Pulmonary artery endothelial cell (primary cell): ENCODE measurements at places on chromosomes 6 and 20. TPM values are rescaled to one million over a fixed set of nuclear protein-coding genes. Genes with fewer than 3 reads are reported as not detected.

OR2J3 gene
- not detected in 2 replicates for total RNA-seq

CDSN gene
- total RNA-seq: not detected in 2 replicates

EDN3 gene
- not detected in 2 replicates for total RNA-seq

STXBP5 gene
- total RNA-seq: 19.1 and 32.6 TPM in 2 replicates

SSTR4 gene
- total RNA-seq: not detected in 2 replicates

HLA-DRA gene
- not detected in 2 replicates for total RNA-seq

BAG2 gene
- total RNA-seq: 4.0 and 12.2 TPM in 2 replicates

CNBD2 gene
- 2.8 and 3.8 TPM in 2 replicates for total RNA-seq

SIRPD gene
- not detected in 2 replicates for total RNA-seq

CYP39A1 gene
- 0.13 and 0.18 TPM in 2 replicates for total RNA-seq

RIPPLY2 gene
- total RNA-seq: under 0.01 TPM in 1 of 2 replicates, not detected in the other

KLC4 gene
- total RNA-seq: 13.8 and 16.2 TPM in 2 replicates

GRCh38 chr6:44782892-44783291 is 395.4 kb downstream of the CDC5L start:
- DNase-seq: no peak

- DNase-seq: no peak
Measured at GRCh38 chr6:99882128-99882702, 111.8 kb downstream of the MCHR2 start.

- DNase-seq: peak; percentile 53
Measured at GRCh38 chr20:51959066-51959542, 156.8 kb upstream of the SALL4 start.

GRCh38 chr6:170273191-170273590 is 17.7 kb downstream of the DLL1 start:
- no peak for DNase-seq

- no peak for DNase-seq
Measured at GRCh38 chr6:118335325-118335816, 212.7 kb upstream of the PLN start.

DNA sequence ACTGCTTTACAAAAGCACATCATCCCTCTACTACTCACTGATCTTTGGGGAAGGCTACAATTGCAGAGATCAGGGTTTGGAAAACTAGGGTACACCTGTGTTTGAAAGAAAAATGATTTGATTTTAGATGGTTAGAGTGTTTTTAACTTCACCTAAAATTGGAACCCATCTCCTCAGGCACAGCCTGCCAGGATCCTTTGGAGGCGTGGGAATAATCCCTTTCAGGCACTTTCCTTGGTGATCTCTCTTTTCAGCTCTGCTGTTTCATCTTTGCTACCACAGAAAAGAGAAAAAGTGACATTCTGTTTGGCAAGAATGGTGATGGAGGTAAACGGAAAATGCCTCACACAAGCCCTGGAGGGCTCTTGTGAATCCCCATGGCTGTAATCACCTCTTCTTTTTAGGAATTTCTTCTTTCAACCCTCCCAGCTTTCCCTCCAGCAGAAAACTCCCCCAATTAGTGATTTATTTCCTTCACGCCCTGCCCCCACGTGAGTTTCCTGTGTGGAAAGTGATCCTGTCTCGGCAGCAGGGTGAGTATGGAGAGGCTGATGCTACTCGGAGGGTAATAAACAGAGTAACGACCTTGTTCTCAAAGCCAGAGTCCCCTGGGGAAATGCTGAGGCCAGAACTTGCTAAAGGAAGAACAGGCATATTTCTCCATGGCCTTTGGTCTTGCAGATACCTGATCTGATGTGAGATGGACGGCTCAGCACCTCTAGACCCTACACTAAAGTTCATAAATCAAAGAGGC is 9.2 kb downstream of the KCNG1 start:
- no peak for DNase-seq

DNA sequence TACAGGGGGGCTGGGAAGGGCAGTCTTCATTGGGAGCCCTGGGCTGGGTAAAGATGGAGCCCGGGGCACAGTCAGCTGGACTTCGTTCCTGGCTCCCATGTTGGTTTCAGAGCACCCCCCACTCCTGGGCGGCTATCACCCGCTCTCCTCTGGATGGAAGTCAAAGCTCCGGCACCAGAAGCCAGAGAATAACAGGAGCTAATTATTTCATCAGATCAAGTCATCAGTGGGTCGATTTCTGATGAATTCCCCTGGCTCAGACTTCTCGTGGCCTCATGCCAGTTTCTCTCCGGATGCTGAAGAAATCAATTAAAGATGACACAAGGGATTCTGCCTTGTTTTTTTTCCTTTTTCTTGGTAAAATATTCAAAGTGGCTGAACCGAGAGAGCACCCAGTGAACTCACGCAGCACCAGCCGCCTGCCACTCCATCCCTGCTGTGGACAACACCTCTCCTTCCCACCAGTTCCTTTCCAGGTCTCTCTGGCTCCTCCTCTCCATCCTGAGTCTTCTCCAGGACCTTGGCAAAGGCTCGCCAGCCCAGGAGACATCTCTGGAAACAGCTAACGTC is 22.5 kb downstream of the SULF2 start:
- DNase-seq: no peak

GRCh38 chr20:58996226-58996611 is 10.8 kb downstream of the CTSZ start:
- DNase-seq: no peak

DNA sequence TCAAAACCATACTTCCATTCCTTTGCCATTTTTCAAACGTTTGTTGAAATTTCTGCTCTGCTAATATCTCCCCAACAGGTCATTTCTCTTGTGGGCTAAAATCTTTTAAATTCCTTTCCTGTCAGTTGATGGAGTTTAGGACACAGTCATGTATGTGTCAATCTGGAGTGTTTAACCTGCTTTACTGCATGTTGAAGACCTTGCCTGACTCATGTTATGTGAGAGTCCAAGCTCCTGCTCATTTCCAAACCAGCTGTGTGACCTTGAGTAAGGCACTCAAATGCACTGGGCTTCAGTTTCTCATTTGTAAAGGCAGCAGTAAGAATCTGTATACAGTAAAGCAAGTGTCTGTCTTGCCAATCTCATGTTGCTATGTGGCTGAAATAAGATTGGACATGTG is 171.9 kb upstream of the SPACA1 start:
- DNase-seq: no peak

DNA sequence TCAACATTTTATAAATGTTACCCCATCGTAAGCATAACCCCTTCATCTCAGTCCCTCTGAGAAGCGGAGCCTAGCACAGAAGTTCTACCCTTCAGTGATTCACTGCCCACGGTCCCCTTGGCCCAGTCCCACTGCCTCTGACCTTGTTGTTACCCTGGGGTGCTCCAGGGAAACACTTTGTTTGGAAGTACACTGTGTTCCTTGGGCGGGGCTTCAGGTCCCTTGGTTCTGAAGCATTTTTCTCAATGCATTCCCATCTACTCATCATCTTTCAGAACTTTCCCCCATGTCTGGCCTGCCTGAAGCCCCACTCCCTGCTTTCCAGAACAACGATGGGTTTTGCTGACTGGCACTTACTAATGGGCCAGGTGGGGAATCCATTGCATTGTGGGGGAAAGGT is 296.2 kb downstream of the FOXA2 start:
- no peak for DNase-seq

- DNase-seq: no peak
Measured at GRCh38 chr6:23036406-23036983, 467.1 kb downstream of the HDGFL1 start.

DNA sequence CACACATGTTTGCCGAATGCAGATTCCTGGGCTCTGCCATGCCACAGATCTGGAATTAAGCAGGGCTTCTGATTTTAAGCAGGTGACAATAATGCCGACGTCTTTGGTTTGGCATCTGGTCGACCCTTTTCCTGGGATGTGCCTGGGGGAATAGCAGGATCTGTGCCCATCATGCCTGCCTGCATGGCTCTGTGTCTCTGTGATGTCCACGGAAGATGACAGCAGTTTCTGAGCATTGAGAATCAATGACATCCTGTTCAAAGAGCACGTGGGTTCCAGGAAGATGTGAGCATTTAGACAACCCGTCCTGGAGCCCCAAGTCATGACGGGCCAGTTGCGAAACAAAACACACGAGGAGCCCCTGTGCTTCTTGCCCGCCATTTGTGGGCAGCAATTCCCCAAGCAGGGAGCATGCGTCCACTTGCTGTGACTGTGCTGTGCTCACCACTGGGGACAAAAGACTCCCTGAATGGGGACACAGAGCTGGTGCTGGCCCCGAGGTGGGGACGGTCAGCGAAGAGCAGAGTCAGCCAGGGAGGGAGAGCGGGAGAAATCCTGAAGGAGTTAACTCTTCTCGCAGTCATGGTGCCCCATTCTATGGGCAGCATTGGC is 110.1 kb downstream of the ERMARD start:
- DNase-seq: no peak
